CD4-positive, alpha-beta T cell treated with Interleukin-21 for 1 hour (primary cell): ENCODE measurements at places on chromosomes 16 and 17.

DNA sequence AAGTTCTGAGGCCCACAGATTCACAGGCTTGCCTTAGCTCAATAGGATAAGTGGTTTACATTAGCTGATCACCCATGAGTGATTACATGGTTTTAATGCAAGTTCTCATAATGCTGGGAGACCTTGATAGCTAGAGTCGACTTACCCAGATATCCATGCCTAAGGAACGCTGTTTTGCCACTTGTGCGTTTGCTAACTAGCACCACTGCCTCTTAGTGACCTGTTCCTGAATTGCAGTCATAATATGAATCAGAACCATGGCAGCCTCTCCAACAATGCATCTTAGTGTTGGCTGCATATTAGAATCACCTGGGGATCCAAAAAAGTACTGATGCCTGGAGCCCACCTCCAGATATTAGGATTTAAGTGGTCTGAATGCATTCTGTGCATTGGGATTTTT lies 251.1 kb upstream of the CDH5 start:
- DNase-seq, result no peak

GRCh38 chr16:50763211-50763610 lies 21.3 kb downstream of the CYLD start:
- DNase-seq, result no peak

- no peak for DNase-seq
Observed at GRCh38 chr16:50651835-50652438, 29.2 kb downstream of the SNX20 start.

DNA sequence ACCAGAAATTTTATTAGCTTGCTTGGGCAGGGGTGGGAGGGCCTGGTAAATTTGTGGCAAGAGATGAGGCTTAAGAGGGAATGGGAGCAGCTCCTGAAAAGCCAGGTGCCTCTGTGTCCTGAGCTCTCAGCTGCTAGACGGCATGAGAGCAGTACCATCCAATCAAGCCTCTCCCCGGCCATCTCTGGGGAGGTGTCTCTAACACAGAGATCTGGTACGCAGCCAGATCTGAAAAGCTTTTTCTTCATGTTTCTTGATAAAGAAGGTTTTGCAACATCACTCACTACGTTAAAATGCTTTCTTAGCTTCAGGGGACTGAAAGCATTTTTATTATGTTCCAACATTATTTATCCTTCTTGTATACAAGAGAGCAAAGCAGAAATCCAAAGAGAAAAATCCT lies 488.2 kb downstream of the RBFOX1 start:
- no peak for DNase-seq

GRCh38 chr16:87809150-87809902 lies 43.5 kb upstream of the KLHDC4 start:
- no peak for DNase-seq

- DNase-seq, result no peak
Observed at GRCh38 chr17:37506678-37507077, 17.0 kb downstream of the DUSP14 start.

- peak; percentile 9 for DNase-seq
Observed at GRCh38 chr17:3534881-3535252, 22.7 kb downstream of the TRPV3 start.

DNA sequence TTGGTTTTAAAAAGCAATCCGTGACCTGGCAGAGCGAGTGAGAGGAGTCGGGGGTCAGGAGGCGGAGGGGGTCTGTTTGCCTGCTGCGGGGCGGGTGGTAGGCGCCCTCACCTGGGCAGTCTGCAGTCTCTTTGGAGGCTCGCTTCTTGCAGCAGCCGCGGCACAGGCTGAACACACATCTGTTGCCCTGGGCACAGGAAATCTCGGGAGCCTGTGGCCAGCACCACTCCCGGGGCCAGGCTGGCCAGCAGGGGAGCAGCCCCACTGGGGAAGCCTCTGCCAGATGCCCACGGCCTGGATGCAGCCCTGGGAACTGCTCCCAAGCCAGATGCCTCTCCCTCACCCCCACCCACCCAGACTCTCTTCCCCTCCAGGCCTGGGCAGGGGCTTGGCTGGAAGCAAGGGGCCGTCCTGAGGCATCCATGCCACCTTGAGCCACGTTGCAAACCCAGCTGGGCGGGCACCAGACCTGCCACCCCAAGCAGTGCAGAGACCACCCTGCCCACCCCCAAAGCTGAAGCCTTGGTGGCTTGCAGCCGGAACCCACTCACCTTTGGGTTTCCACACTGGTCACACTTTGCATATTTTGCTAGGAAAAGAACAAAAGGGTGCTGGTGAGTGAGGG lies 6.6 kb downstream of the GPS1 start:
- no peak for DNase-seq

GRCh38 chr17:27389542-27390140 lies 66.6 kb upstream of the KSR1 start:
- no peak for DNase-seq

- no peak for DNase-seq
Observed at GRCh38 chr17:39737760-39738567, at the start of gene GRB7. TSS of gene GRB7 (plus strand) at chr17:39737938. CDS start at chr17:39742302, 4,364 bp downstream.

- no peak for DNase-seq
Observed at GRCh38 chr17:61029181-61029580, 351.5 kb downstream of the BCAS3 start.

GRCh38 chr17:80860101-80860671 lies 131.5 kb upstream of the CHMP6 start:
- no peak for DNase-seq

GRCh38 chr17:43132117-43132516 lies 7.0 kb upstream of the BRCA1 start:
- no peak for DNase-seq

DNA sequence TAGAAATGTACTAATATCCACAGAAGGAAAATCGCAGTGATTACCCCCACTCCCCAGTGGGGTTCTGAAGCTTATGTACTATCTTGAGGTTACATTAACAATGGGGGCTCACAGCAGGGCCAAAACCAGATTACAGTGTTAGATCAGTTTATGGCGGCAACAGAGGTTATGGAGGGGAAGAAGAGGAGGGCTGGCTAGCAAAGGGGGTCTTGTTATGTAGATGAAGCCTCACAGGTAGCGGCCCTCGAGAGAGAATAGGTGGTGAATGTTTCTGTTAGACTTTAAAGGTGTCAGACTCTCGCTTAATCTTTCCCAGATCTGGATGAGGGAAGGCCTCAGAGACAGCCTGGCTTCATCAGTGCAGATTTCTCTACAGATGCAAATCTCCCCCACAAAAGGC lies 22.2 kb downstream of the RNF112 start:
- no peak for DNase-seq

GRCh38 chr16:70257391-70257790 lies 5.7 kb upstream of the EXOSC6 start:
- DNase-seq, result no peak

- no peak for DNase-seq
Observed at GRCh38 chr16:27164352-27164751, 39.0 kb upstream of the KDM8 start.

GRCh38 chr16:66374176-66374575 lies 7.7 kb downstream of the CDH5 start:
- DNase-seq, result no peak

DNA sequence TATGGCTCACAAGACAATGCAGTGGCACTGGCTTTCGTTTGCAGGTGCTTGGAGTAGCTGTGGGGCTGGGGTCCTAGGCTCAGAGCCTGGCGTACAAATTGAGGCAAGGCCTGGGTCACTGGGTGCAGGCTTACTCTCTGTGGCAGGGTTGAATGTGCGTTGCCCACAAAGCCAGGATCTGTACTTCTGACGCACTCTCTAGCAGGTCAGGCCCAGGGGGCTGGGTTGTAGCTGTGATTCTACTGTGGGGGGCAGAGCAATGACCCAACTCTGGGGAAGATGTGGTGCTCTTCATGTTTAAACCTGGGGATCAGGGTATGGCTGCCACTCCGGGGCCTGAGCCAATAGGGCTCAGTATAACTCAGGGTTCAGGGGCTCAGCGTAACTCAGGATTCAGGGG lies 6.4 kb upstream of the PRSS21 start:
- no peak for DNase-seq

GRCh38 chr17:49029801-49030200 lies 32.6 kb downstream of the IGF2BP1 start:
- DNase-seq, result no peak

DNA sequence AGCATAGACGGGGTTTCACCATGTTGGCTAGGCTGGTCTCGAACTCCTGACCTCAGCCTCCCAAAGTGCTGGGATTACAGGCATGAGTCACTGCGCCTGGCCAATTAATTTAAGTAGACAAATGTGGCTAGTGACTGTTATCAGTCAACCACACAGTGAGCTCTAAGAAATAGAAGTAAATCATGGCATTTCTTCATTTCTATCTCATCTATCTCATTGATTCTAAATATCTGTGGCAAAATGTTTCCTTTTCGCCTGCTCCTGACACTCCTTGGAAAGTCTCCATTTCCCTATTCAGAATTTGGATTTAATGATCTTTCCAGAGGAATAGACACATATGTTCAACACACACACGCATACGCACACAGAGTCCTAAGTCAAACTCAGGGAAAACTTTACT lies 81.3 kb downstream of the HIC1 start:
- no peak for DNase-seq

DNA sequence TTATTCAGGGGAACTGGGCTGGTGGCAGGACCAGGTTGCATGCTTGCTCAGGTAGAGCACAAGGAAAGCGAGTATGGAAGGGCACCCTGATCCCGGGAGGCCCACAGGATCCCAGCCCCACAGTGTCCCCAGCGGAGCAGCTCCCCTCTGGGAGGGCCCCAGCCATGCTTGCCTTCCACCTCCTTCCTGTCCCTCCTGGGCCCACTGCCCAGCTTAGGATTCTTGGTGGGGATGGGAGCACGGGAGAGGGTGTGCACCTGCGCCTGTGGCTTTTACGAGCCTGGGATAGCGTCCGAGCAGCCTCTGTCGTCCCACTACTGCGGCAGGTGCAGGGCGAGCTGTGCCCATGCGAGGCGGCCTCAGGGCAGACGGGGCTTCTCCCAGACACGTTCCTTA lies 114.5 kb downstream of the BANP start:
- no peak for DNase-seq

DNA sequence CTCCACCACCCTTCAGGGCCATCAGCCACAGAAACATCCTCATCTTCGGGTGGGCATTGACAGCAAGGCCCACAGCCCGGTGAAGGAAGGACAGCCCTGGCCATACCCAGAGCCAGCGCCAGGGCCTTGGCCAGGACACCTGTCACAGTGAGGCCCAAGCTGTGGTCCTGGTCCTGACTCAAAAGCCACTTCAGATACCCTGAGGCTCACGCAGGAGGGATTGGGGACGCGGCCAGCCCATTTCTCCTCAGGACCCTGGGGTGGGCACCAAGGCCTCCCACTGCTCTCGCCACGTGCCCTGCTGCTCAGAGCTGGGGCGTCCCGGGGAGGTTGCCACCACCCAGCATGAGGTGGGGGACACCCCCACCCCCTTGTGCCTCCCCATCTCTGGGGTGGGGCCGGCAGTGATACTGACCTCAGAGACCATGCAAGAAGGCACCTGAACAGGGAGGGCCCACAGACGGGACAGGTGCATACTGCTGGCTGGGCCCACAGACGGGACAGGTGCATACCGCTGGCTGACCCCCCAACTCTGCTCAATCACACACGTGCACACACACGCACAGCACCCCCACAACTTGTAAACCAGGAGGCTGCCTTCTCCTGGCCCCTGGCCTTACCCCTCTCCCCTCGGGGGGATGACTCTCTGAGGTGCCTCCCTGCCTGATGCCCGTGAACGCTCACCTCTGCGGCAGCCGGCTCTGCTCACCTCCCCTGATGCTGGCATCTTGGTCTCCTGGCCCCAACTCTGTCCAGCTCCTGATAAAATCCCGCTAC lies 14.2 kb downstream of the SLC7A5 start:
- no peak for DNase-seq

- no peak for DNase-seq
Observed at GRCh38 chr16:24536671-24537070, 2.7 kb upstream of the RBBP6 start.

GRCh38 chr17:18246880-18247612 lies 11.5 kb downstream of the FLII start:
- DNase-seq, result peak; percentile 14

DNA sequence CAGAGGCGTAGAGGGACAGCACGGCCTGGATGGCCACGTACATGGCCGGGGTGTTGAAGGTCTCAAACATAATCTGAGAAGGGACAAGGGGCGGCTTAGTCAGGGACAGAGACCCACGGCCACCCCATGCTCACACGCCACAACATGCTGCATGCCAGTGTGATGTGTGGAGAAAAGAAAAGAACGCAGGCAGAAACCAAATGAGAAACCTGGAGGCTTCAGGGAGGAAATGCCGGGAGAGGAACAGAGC lies 1.1 kb downstream of the ACTG1 start:
- DNase-seq, result no peak

DNA sequence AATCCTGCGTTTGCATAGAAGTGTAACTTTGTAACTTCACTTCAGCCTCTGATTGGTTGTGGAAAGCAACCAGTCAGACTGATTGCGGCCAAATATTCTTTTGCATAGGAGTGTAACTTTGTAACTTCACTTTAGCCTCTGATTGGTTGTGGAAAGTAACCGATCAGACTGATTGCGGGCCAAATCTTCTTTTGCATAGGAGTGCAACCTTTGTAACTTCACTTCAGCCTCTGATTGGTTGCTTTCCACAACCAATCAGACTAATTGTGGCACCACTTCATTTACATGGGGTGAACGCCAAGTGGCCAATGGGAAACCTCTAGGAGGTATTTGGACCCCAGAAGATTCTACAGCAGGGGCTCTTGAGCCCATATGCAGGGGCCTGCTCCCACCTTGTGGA lies 1.8 kb upstream of the TMEM98 start:
- DNase-seq, result no peak

DNA sequence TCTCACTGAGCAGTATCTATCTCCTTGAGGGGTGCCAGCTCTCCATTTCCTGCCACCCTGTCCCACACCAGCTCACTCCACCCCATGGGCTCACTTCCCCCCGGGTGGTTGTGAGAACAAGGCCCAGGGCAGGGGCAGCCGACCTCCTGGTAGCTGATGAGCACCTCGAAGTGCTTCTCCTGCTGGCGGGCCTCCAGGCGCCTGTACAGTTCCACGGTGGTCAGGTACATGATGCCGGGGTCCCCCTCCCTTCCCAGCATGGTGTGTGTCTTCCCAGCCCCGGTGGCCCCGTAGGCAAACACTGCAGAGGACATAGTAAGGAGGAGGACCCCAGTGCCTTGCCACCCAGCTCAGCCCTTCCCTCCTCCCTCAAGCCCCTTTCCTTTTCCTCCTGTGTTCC lies 12.5 kb downstream of the KIF18B start:
- no peak for DNase-seq

DNA sequence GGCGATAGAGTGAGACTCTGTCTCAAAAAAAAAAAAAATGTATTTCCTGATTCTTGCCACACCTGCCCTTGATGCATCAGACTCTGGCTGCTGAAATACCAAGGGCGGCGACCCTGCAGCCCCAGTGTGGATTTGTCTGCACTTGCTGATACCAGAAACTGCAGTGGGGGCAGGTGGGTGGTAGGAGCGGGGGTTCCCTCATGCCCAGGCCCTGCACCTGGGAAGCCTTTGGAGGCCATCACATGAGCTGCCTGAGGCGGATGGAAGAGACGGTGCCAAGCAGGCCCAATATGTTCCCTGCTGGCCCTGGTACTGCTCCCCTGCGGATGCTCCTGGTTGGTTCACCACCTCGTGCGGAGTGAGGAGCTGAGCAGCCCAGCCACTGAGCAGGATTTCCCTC lies 50.6 kb downstream of the MARF1 start:
- peak; percentile 11 for DNase-seq

GRCh38 chr16:58465817-58466216 lies 34.1 kb upstream of the NDRG4 start:
- no peak for DNase-seq

GRCh38 chr17:49975531-49975930 lies 6.5 kb downstream of the DLX4 start:
- no peak for DNase-seq

- DNase-seq, result no peak
Observed at GRCh38 chr17:1154704-1155103, 25.1 kb downstream of the ABR start.
